ENCODE measurements at places on chromosomes 4 and X.

- no peaks in the 10 kb centered on the region for H3K27me3 ChIP-seq
- H3K4me3 ChIP-seq = no peak overlapping the region
- DNase-seq = no peak
- H3K36me3 ChIP-seq = no peaks in the 10 kb centered on the region
- no peak overlapping the region for H3K27ac ChIP-seq
Measured at GRCh38 chrX:78957049-78957767, 12.0 kb downstream of the P2RY10 start.

DNA sequence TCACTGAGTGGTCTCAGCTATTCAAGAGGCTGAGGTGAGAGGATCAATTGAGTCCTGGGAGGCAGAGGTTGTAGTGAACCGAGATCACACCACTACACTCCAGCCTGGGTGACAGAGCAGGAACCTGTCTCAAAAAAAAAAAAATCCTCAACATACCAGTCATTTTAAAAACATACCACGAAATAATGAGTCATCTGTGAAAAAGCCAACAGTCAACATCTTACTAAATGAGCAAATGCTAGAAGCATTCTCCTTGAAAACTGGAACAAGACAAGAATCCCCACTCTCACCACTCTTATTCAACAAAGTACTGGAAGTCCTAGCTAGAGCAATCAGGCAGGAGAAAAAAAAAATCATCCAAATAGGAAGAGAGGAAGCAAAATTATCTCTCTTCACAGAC is 104.0 kb upstream of the ARHGEF9 start:
- no peaks in the 10 kb centered on the region for H3K36me3 ChIP-seq
- no peaks in the 10 kb centered on the region for H3K4me1 ChIP-seq
- DNase-seq = no peak

DNA sequence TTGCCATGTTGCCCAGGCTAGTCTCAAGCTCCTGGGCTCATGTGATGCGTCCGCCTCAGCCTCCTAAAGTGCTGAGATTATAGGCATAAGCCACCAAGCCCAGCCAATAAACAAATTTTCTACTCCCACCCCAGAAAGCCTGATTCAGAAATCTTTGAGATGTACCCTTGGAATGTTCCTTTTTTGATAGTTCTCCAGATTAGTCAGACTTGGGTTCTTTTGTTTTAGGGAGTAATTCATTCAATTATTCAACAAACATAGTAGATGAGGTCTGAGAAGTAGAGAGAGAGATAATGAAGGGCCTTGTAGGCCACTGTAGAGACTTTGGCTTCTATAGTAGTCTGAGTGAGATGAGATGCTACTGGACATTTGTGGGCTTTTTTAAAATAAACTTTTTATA is 27.8 kb downstream of the RP2 start:
- 0 out of 2 replicates have a peak, but pooled peaks cover 7% of the 10 kb centered on the region for H3K4me1 ChIP-seq
- no peaks in the 10 kb centered on the region for H3K27me3 ChIP-seq
- H3K36me3 ChIP-seq = no peaks in the 10 kb centered on the region
- H3K27ac ChIP-seq = no peak overlapping the region

- peak overlapping the region; percentile 92 for H3K27ac ChIP-seq
- H3K4me1 ChIP-seq = peaks cover 63% of the 10 kb centered on the region
- DNase-seq = no peak
- no peaks in the 10 kb centered on the region for H3K27me3 ChIP-seq
- no peaks in the 10 kb centered on the region for H3K36me3 ChIP-seq
- no peak overlapping the region for H3K4me3 ChIP-seq
Measured at GRCh38 chr4:186806679-186807421, 83.2 kb upstream of the FAT1 start.

DNA sequence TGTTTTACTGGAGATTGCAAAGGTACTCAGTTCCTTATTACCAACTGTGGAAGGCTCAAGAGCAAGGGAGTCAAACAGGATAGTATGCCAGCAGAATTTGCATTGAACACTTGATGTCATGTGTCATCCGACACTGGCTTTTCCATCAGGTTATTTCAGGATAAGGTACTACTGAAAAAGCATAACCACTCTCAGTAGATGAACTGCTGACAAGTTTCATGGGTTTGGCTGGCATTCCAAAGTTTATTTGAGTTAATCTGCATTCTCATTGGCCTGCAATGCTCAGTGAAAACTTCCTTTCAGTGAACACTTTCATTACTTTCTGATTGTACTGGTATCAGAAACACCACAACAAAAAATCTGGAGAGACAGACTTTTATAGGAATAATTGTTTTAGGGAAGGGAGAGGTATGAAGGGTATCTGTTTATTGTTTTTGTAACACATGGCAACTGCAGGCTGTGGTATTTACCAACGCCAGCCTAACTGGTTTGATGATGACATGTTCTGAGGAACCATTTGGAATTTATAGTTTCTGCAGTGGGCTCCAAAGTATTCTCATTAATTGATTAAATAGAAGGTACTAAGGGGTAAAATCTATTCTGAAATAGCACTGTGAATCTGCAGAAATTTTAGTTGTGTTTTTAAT is 345.7 kb upstream of the NR3C2 start:
- no peaks in the 10 kb centered on the region for H3K4me1 ChIP-seq
- H3K4me3 ChIP-seq = no peak overlapping the region
- H3K27me3 ChIP-seq = no peaks in the 10 kb centered on the region
- no peak for DNase-seq
